H1 (cell line): ENCODE measurements at places on chromosomes 7 and 10. TPM values are rescaled to one million over a fixed set of nuclear protein-coding genes. Genes with fewer than 3 reads are reported as not detected.

Gene CFAP69
- polyA plus RNA-seq: 1.00 and 1.0 TPM in 2 replicates

Gene ADK
- 6.7 and 12.3 TPM in 2 replicates for polyA plus RNA-seq

Gene FRMPD2
- 0.20 and 0.47 TPM in 2 replicates for polyA plus RNA-seq

Gene ANKRD1
- 0.03 and 0.11 TPM in 2 replicates for polyA plus RNA-seq

Gene ANLN
- polyA plus RNA-seq: 14.8 and 18.5 TPM in 2 replicates

Gene VSTM4
- 0.48 and 0.63 TPM in 2 replicates for polyA plus RNA-seq

Gene WEE2
- polyA plus RNA-seq: 0.02 TPM in 1 of 2 replicates, not detected in the other

Gene EBLN1
- not detected in 2 replicates for polyA plus RNA-seq

Gene MYPN
- polyA plus RNA-seq: not detected in 2 replicates

Gene ZNF777
- 8.0 and 9.4 TPM in 2 replicates for polyA plus RNA-seq

Gene ZCWPW1
- 0.51 and 0.75 TPM in 2 replicates for polyA plus RNA-seq

Gene SLC13A1
- polyA plus RNA-seq: not detected in 2 replicates

Gene KIAA1549
- 6.5 and 10.2 TPM in 2 replicates for polyA plus RNA-seq

Gene MBL2
- not detected in 2 replicates for polyA plus RNA-seq

Gene ADRB1
- 0.14 TPM in 2 replicates for polyA plus RNA-seq

Gene PAX4
- 0.11 and 0.20 TPM in 2 replicates for polyA plus RNA-seq

Gene WNT16
- polyA plus RNA-seq: 0.11 and 0.33 TPM in 2 replicates

Gene STK31
- polyA plus RNA-seq: 0.13 and 0.15 TPM in 2 replicates

Gene TLX1
- not detected in 2 replicates for polyA plus RNA-seq

Gene CPEB3
- polyA plus RNA-seq: 0.39 and 0.53 TPM in 2 replicates

Gene PLEKHA8
- 6.6 and 10.7 TPM in 2 replicates for polyA plus RNA-seq

Gene CAV2
- polyA plus RNA-seq: 1.8 and 2.8 TPM in 2 replicates

Gene MACROH2A2
- 9.3 and 12.4 TPM in 2 replicates for polyA plus RNA-seq

Gene CLDN4
- 69.3 and 112 TPM in 2 replicates for polyA plus RNA-seq

Gene MMP21
- polyA plus RNA-seq: 0.05 TPM in 1 of 2 replicates, not detected in the other

Gene CUL2
- polyA plus RNA-seq: 6.3 and 10.2 TPM in 2 replicates

Gene CYP3A7
- polyA plus RNA-seq: not detected in 2 replicates

Gene PRRT4
- polyA plus RNA-seq: 1.0 and 2.4 TPM in 2 replicates

Gene LRRC18
- not detected in 2 replicates for polyA plus RNA-seq
